ENCODE measurements at places on chromosomes 7 and 10.

DNA sequence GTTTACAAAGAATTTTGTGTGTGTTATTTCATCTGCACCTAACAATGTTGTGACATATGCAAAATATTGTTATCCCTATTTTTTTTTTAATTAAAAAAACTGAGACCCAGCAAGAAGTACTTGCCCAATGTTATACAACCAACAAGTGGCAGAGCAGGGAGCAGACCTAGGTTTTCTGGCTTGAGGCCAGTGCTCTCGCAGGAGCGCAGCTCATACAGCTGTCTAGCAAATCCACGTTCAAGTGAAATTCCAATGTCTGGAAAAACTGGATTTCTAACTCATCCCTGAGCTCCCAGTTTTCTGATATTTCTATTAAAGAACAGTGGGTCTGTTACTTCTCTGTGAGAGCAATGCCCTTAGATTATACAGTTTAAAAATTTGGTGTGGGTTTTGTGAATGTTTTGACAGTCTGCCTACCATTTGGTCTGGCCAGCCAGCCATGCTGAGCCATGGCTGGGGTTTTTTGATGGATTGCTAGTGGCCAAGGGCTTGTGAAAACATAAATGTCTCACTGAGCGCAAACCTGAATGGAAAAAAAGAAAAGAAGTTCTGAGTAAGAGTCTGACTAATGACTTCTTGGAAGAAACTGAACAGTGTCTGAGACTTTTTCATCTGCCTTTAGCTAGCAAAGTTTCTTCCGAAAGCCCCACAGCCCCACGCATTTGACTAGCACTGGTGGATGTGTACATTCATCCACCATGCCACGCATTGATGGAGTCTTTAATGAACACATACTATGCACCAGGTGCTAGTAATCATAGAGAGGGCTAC is 15.4 kb upstream of the PRF1 start:
- DNase-seq: no peak

DNA sequence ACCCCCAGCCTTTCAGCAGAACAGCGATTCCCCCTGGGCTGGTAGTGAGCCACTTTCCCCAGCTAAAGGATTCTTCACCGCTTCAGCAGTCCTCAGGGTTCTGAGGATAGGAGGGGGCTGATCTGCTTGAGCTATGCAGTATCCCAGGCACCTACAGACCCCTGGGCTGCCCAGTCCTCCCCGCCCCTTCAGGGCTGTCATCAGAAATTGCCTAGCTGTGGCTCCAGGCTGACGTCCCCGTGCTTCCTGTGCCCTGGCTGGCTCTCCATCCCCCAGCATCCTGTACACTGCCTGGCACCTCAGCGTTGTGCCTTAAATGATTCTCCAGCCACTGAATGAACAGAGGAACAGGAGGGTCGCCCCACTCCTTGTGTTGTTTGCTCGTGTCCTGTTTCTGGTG is 38.4 kb upstream of the CDH23 start:
- DNase-seq: no peak

DNA sequence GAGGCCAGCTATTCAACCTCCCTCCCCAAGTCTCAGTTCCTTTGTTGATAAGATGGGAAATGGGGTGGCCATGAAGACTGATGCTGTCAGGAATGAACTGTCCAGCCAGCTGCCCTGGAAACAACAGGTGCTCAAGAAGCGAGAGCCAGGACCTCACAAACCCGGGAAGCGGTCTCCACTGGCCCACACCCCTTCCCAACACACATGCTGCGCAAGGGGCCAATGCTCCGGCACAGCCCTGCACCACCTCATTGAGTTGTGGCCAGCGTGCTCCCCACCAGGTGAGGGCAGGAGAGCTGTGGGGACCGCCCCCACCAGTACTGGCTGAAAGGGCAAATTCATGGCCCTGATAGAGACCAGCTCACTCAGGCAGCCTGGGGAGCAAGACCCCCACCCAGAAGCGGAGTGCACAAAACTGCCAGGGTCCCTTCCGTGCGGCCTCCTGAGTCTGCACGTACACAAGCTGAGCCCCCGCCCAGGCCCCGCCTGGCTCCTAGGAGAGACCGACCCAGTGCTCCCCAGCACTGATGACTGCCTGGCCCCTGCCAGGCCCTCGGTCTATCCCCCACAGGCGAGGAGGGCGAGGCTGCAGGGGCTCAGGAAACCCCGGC is 216.6 kb downstream of the MAD1L1 start:
- no peak for DNase-seq

DNA sequence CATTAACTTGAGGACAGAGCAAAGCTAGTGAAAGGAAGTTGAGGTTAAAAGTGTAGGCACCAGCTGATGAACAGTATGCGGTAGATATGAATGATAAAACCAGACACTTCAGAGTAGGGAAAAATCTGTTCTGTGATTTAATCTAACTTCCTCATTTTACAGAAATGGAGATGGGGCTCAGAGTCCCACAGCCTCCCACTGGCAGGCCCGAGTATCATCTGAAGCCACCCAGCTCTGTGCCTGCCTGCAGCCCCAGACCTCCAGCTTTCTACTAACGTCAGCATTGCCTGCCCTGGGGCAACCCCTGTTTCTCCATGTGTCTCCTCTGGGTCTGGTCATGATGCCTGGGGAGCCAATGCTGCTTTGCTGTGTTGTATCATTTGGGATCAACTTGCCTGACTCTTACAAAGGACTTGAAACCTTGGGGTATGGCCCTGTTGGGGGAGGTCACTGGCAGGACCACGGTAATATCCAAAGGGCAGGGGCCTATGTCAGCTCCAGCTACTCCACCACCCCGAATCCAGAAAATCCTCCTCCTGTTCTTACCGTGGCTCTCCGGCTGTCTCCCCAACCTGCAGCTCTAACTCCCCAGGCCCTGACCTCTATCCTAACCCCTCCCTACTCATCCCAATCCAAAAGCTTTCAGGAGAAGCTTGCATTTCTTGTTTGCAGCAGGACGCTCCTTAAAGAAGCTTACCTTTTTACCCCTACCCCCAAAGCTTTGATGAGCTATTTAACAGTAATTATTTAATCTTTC is 56.2 kb upstream of the NPY start:
- no peak for DNase-seq

DNA sequence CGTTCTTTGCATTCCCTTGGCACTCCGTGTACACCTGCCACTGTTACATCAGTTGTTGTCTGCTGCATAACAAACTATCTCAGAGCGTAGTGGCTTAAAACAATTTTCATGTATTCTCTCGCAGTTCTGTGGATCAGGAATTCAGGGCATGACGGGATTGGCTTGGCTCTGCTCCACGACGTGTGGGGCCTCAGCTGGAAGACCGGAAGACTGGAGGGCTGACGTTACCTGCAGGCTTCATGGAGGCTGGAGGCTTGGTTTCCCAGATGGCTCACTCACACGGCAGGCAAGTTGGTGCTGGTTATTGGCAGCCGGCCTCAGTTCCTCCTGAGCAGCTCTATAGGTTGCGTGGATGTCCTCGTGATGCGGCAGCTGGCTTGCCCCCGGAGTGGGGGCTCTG is 25.5 kb downstream of the NYAP1 start:
- DNase-seq: no peak
